ENCODE measurements at places on chromosomes 2 and 18. TPM values are rescaled to one million over a fixed set of nuclear protein-coding genes. Genes with fewer than 3 reads are reported as not detected.

Gene IL1RL2
- 2.9 TPM for total RNA-seq

Gene POTEJ
- total RNA-seq, result 0.87 TPM

Gene RBM44
- not detected for total RNA-seq

Gene TLX2
- 0.73 TPM for total RNA-seq

Gene IL37
- total RNA-seq, result not detected

Gene PROC
- total RNA-seq, result not detected

Gene CAVIN2
- 7.0 TPM for total RNA-seq

DNA sequence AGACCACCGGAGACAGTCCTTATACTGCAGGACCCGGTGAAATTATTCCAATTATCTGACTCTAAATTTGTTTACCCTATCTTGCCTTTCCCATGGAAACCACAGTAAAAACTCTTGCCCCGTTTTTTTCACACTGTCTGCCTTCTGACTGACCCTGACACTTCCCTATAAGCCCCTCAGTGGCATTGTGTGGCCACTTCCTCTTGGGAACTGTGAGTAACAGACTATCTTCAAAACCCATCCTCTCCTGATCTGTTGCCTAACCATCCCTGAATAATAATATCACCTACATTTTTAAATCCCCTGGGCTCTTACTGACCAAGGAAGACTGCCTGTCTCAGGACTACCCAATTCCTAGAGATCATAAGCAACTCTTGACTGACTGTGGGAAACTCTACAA, 42.6 kb upstream of the RNF152 start:
- no peak for DNase-seq

- DNase-seq, result peak; percentile 15
These were observed 475.2 kb upstream of the UBE2E3 start for GRCh38 chr2:180505203-180505602.

GRCh38 chr2:104977958-104978357, 59.9 kb upstream of the MRPS9 start:
- no peak for DNase-seq

DNA sequence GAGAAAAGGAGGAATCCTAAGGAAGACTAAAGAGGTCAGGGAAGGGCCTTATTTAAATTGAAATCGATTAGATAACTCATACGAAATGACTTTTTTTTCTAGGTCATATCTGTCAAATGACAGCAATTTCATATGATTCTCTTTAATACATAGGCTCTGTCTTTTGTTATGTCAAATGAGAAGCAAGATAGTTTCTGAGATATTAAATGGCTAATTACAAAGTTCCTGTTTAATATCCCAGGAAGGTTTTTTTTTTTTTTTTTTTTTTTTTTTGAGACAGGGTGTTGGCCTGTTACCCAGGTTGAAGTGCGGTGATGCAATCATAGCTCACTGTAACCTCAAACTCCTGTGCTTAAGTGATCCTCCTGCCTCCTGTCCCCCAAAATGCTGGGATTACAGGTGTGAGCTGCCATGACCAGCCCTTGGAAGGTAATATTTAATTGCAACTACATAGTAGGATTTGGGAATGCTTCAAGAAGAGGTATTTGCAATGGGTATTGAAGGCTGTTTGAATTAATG, 48.0 kb upstream of the RMND5A start:
- DNase-seq, result peak; percentile 5

- peak; percentile 95 for DNase-seq
These were observed 2.2 kb downstream of the SH2D6 start for GRCh38 chr2:85420536-85421259.

GRCh38 chr2:215712871-215713790, 277.3 kb upstream of the FN1 start:
- peak; percentile 67 for DNase-seq

DNA sequence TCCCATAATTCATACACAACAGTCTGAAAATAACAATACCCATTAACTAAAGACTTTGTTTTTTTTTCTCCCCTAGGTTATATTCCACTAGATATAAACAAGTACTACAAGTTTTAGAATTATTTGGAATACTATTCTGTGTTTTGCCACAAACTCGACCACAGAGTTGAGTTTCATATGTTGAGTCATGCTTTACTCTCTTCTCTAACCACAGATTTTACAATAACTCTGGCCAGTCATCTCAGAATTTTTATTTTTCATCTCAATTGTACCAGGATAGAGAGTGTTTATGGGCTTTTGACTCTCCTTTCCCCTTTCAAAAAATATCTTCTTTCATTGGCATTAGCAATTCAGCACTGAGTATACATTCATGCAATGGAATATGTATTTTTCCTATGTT, 348.7 kb upstream of the GALNT5 start:
- no peak for DNase-seq

DNA sequence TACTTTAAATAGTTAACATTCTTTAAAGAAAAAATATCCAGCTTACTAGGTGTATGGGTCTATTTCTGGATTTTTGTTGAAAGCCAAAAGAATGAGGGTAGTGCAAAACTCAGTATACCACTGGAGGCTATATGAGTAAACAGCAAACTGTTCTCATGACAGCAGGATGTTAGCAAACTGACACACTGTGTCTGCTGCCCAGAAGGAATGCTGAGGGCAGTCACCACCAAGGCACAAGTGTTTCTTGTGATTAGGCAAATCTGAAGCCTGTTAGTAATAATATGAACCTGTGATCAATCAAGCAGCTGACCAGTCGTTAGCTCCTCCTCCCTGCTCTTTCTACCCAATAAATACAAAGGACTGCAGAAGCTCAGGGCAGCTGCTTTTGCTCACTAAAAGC, 50.5 kb upstream of the SULT1C3 start:
- DNase-seq, result peak; percentile 11

GRCh38 chr2:60439219-60439974, 114.1 kb downstream of the BCL11A start:
- peak; percentile 70 for DNase-seq

DNA sequence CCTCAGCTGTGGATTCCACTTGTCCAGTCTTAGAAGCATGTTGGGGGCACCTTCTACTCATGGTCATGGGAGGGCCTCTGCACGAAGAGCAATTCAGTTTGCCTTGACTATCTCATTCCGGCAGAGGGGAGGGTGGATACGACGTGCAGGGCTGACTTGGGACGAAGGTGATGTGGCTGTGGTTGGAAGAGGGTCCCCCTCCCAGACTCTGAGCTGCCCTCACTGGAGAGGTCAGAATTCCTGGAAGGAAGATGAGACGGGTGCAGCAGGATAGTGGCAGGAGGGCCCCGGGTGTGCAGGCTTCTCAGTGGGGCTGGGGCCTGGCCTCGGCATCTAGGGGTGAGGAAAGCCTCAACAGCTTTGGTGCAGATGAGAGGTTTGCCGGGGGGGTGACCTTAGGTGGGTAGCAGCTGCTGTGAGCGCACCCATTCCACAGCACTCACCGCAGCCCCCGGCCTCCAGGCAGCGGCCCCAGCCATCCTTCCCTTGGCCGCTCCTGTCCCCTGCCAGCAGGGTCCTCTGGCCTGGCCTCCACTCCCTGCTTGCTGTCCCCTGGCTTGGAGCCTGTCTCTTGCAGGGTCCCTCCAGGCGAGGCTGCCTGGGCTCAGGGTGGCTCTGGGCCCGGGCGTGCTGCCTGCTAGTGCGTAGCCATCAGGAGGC, 3.2 kb downstream of the RNPEPL1 start:
- DNase-seq, result no peak

DNA sequence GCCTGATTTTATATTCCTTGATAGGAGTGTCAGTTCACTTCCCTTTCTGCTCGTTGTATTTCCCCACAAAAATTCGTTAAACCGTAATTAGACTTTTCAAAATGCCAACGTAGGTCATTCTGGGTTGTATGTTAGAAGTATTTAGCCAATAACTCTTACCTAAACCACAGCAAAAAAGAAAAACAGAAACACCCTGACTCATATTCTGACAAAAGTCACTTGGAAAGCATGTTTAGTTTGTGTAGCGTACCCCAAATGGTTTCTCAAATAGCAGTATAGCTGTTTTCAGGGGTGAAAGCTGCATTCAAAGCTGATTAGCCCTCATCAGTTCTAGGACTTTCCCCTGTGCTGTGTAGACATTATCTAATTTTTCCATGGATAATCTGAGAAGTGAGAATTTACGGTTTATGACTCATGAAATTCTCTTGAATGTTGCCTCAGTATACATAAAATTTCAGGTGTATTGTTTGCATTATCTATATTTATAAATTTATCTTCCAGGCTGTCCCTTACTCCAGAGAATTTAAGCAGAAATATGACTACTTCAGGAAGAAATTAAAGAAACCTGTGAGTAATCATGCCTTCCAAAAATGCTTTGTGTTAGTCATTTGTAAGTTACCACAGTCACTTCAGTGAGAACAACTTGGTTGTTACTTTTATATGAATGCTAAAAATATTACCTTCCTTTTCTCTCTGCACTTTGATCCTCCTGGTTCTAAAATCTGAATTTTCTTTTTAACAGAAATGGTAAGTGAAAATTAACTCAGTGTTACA, 264.9 kb downstream of the ALPK2 start:
- DNase-seq, result no peak

DNA sequence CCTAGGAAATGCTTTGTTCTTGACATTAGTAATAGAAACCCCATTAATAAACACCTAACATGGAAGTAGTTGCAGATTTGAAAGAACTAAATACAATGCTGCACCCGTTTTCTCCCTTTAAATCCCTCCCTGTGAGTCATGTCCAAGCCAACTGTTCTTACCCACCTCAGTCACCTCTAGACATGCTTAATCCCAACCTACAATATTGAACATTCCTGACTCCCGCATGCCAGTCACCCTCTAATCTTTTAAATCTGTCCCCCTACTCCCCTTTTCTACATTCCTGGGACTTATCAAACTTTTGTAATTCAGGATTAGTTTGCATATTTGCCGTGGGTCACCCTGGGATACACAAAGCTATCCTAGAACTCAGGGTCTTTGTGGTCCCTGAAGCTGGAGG, 374.6 kb downstream of the IRS1 start:
- DNase-seq, result no peak

DNA sequence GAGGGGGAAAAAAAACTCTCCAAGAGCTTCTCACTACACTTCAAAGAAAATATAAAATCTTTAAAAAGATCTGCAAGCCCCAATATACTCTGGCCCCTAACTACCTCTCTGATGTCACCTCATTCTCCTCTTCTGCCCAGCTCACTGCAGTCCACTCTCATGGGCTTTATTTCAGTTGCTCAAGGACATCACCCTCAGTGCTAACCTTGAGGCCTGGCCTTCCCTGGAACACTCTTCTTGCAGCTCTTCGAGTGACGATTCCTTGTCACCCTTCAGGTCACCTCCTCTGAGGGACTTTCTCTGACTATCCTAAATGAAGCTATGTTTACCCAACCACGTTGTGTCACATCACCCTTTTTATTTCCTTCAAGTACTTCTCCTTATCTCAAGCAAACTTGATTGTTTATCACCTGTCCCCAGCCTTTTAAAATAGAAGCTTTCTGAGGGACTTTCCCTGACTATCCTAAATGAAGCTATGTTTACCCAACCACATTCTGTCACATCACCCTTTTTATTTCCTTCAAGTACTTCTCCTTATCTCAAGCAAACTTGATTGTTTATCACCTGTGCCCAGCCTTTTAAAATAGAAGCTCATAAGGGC, 10.4 kb downstream of the RTTN start:
- no peak for DNase-seq

GRCh38 chr2:215507136-215507535, 71.3 kb upstream of the FN1 start:
- no peak for DNase-seq

DNA sequence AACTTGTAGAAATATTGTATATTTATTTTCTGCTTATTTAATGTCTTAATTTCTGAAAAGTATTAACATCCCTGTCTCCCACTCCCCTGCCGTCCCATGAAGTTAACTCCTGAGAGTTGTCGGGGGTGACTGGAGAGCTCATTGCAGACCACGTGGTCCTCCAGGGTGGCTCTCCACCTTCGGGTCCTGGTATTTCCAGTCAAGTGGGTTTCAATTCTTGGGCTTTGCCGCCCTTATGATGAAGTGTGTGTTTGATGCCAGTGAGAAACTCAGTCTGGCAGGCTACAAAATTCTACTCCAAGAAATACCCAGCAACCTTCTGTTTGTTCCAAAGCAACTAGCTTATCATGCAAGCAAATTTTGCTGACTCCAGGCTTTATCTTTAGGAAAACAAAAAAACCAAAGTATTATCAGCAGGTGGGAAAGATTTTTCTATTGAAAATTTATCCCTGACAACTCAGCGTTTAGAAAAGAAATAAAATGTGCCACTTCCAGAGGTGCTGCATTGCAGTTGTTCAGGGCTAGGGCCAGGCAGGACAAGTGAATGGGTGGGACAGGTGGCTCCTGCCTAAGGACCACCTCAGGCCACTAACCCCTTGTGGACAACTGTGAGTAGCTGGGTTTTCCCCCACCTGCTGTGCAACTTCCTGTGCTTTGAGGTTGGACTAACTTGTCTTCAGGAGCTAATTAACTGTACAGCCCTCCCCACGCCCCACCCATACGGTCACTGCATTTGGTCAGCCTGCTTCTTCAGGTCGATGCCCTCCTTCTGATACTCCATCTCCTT, 46.6 kb downstream of the BCL2L11 start:
- DNase-seq, result no peak

DNA sequence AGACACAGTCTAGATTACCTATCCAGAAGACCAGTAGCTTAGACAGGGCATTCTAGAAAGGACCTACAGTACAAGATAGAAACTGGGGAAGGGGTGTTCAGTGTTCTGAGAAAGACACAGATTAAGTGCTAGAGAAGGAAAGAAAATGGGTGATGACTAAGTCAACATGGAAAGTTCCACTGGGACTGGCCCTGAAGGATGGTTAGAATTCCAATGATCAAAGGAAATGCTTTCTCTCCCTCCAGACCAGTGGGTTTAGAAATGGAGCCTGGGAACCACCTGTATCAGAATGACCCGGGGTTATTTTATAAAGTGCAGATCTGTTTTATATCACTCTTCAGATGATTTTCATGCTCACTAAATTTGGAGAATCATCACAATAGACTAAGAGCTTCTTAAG, 5.8 kb upstream of the COLEC12 start:
- DNase-seq, result no peak

DNA sequence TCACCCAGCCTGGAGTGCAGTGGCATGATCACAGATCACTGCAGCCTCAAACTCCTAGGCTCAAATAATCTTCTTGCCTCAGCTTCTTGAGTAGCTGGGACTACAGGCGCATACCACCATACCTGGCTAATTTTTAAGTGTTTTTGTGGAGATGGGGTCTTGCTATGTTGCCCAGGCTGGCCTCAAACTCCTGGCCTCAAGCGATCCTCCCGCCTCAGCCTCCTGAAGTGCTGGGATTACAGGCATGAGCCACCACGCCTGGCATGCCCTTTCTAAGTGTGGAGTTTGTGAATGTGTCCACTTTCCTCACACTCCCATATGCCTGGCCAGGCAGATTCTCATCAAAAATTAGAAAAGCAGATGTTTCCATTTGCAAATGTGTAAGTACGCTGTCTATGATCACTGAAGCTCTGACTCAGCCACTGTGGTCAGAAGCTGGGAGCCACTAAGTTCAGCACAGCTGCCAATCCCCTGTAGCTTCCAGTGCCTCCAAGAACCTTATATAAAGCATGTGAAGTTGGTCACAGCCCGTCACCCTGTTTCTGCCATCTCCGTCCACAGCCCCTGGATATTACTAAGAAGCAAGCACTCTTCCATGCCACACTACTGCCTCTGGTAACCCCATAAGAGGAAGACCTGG, 155.4 kb downstream of the FAM210A start:
- DNase-seq, result no peak

GRCh38 chr2:160584972-160585494, 91.4 kb upstream of the RBMS1 start:
- no peak for DNase-seq
